ENCODE measurements at places on chromosomes 2 and 18. TPM values are rescaled to one million over a fixed set of nuclear protein-coding genes. Genes with fewer than 3 reads are reported as not detected.

CACNB4 gene
- total RNA-seq, result 0.17 TPM

CABYR gene
- total RNA-seq, result 3.1 TPM

RNF152 gene
- 88.8 TPM for total RNA-seq

KIAA2012 gene
- not detected for total RNA-seq

EIPR1 gene
- total RNA-seq, result 39.3 TPM

CCDC85A gene
- total RNA-seq, result 21.4 TPM

ANO7 gene
- 1.1 TPM for total RNA-seq

IL37 gene
- not detected for total RNA-seq

MAL gene
- 4.8 TPM for total RNA-seq

CHRND gene
- not detected for total RNA-seq

TMEM178A gene
- total RNA-seq, result not detected

NYAP2 gene
- not detected for total RNA-seq

NEUROD1 gene
- not detected for total RNA-seq

CPSF3 gene
- total RNA-seq, result 99.6 TPM

ST3GAL5 gene
- total RNA-seq, result 13.7 TPM

AQP12A gene
- not detected for total RNA-seq

PLEK gene
- 0.17 TPM for total RNA-seq

MROH2A gene
- not detected for total RNA-seq

SERPINB13 gene
- total RNA-seq, result not detected

G6PC2 gene
- total RNA-seq, result not detected

DNAJC5G gene
- 2.7 TPM for total RNA-seq

IGFBP5 gene
- total RNA-seq, result 6.1 TPM

CNGA3 gene
- total RNA-seq, result not detected

NOSTRIN gene
- 4.5 TPM for total RNA-seq

CTAGE1 gene
- not detected for total RNA-seq

LRP2 gene
- total RNA-seq, result 0.05 TPM
